ENCODE measurements at places on chromosomes 13 and 19.

- DNase-seq = no peak
Observed at GRCh38 chr19:44905437-44906160, at the start of gene APOE. Gene APOE, plus strand, starts transcription at chr19:44905796. Its CDS starts 829 bp downstream, at chr19:44906625.

- no peak for DNase-seq
Observed at GRCh38 chr13:43744261-43745031, 42.3 kb downstream of the ENOX1 start.

- DNase-seq = no peak
Observed at GRCh38 chr13:104571161-104571892, 1505.1 kb upstream of the SLC10A2 start.

GRCh38 chr13:78592584-78592983, 10.8 kb downstream of the POU4F1 start:
- DNase-seq = no peak

GRCh38 chr19:17495639-17496296, 15.7 kb upstream of the PGLS start:
- no peak for DNase-seq

DNA sequence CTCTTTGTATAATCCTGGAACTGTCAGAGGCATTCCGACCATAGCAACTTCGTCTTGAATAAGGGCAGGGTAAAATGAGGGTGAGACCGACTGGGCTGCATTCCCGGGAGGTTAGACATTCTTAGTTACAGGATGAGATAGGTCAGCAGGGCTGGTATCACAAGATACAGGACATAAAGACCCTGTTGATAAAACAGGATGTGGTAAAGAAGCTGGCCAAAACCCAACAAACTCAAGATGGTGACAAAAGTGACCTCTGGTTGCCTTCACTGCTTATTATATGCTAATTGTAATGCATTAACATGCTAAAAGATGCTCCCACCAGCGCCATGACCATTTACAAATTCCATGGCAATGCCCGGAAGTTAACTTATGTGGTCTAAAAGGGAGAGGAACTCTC, 27.7 kb upstream of the MBNL2 start:
- no peak for DNase-seq

- no peak for DNase-seq
Observed at GRCh38 chr19:1226522-1227303, 11.1 kb downstream of the CBARP start.

GRCh38 chr13:108508263-108508662, 121.1 kb upstream of the MYO16 start:
- DNase-seq = no peak

- no peak for DNase-seq
Observed at GRCh38 chr13:112733661-112734379, 44.0 kb downstream of the ATP11A start.

DNA sequence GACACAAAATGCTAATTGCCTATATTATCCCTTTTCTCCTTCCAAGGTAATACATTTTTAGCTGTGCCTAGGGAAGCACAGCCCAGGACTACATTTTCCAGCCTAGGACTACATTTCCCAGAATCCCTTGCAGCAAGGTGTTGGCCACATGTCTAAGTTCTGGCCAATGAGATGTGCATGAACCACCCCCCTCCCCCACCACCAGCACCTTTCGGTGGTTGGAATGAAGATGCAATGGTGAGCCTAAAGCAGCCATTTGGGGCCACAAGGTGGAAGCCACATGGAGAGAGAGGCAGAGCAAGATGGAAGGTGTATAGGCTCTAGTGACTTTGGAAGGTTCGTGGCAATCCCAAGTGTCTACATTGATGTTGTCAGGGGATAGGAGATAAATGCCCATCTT, 16.2 kb downstream of the UNC13A start:
- DNase-seq = no peak

Measured in cortex of kidney (tissue), 1 donor.